Aorta (tissue), 5 donors: ENCODE measurements at places on chromosomes 11 and 22.

DNA sequence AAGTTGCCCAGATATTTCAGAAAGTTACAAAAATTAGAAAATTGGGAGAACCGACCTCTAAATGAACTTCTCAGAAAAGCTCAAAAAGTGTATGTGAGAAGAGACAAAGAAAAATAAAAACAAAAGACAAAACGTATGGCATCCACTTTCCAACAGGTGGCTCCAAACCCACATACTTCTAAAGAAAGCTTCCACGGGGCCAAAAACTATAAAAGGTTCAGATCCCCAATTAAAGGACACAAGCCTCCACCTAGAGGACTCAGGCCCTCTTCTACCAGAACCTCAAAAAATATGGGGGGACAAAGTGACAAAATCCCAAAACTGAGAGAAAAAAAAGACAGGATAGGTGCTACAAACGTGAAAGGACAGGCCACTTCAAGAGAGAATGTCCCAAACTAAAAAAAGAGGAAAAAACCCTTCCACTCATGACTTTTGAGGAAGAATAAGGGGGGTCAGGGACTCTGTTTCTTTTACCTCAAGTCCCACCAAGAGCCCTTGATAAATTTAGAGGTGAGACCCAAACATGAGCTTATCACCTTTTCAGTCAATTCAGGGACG lies 8.8 kb downstream of the SCGB2A1 start:
- no peaks in the 10 kb centered on the region for H3K36me3 ChIP-seq
- no peak overlapping the region for H3K27ac ChIP-seq

- H3K4me1 ChIP-seq, result no peaks in the 10 kb centered on the region
- no peak for DNase-seq
- no peak overlapping the region for H3K27ac ChIP-seq
- H3K27me3 ChIP-seq, result no peaks in the 10 kb centered on the region
Measured at GRCh38 chr11:100769165-100769564, 82.1 kb downstream of the ARHGAP42 start.

DNA sequence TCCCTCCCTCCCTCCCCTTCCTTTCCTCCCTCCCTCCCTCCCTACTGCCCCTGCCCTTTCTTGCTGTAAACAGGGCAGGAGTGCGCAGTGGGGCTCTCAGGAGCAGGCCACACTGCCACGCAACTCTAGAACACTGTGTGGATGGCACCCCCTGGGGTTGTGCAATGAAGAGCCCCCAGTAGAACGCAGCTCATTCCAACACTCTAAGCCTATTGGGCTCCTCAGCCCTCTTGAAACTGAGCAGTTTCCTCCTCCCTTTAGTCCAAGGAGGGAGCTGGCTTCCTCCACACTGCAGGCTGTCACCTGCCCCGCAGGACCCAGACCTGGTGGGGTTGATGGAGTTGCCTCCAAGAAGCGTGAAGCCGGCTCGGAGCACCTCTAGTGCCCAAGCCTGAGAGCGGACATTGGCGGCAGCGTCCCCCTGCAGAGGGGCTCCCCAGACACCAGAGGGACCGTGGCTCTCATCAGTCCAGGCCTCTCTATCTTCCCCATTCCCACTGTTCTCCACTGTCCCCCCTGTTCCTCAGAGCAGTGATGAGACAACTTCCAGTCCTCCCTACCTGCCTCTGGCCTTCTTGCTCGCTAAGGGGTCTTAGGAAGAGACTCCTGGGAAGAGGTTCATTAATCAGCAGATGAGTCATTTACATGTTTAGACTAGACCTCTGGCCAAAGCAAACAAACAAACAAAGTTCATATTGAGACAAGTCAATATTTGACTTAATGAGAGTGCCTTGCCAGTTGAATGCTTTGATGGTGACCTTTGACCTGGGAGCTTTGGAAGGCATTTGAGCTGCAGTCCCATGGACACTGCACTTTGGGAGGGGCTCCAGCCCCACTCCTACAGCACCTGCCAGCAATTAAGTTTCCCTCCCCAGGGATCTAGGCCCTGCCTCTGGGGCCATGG lies 64.0 kb downstream of the RPUSD4 start:
- H3K36me3 ChIP-seq, result no peaks in the 10 kb centered on the region
- no peaks in the 10 kb centered on the region for H3K27me3 ChIP-seq
- H3K4me1 ChIP-seq, result no peaks in the 10 kb centered on the region
- DNase-seq, result peak; percentile 36

DNA sequence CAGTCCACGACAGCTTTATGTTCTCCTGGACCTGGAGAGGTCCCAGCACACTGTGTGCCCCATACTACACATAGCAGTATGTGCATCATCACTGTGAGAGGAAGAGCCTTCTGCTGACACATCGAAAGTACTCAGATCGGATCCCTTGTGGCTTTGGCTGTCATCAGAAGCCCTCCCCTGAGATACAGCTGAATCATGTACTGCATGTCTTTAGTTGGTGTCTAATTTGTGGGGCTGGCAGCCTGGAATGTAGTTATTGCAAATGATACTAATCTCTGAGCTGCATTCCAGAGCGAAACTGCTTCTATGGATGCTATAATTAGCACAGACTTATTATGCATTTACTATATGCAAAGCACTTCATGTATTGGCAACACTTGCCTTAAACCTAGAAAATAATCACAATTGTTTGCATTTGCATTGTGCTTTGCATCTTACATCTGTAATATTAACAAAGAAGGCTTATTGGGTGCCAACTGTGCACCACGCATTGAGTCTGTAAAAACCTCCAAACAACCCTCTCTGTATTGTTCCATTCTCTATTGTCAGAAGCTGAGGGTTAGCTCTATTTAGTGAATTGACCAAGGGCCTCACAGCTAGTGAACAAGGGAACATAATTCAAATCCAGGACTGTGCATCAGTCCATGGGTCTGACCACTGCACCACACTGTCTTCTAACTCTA lies 89.2 kb upstream of the CRTAM start:
- DNase-seq, result no peak
- no peak overlapping the region for H3K4me3 ChIP-seq
- no peaks in the 10 kb centered on the region for H3K36me3 ChIP-seq

GRCh38 chr11:78417175-78417887 lies at the start of gene GAB2:
Gene GAB2, minus strand, starts transcription at chr11:78417820. Its CDS starts 100 bp downstream, at chr11:78417720.
- no peak for DNase-seq
- H3K4me3 ChIP-seq, result peak within 1 kb of the TSS; percentile 100
- no peaks in the 10 kb centered on the region for H3K36me3 ChIP-seq
- peak within 1 kb of the TSS; percentile 100 for H3K27ac ChIP-seq
- no peaks in the 10 kb centered on the region for H3K4me1 ChIP-seq
- no peaks in the 10 kb centered on the region for H3K27me3 ChIP-seq

DNA sequence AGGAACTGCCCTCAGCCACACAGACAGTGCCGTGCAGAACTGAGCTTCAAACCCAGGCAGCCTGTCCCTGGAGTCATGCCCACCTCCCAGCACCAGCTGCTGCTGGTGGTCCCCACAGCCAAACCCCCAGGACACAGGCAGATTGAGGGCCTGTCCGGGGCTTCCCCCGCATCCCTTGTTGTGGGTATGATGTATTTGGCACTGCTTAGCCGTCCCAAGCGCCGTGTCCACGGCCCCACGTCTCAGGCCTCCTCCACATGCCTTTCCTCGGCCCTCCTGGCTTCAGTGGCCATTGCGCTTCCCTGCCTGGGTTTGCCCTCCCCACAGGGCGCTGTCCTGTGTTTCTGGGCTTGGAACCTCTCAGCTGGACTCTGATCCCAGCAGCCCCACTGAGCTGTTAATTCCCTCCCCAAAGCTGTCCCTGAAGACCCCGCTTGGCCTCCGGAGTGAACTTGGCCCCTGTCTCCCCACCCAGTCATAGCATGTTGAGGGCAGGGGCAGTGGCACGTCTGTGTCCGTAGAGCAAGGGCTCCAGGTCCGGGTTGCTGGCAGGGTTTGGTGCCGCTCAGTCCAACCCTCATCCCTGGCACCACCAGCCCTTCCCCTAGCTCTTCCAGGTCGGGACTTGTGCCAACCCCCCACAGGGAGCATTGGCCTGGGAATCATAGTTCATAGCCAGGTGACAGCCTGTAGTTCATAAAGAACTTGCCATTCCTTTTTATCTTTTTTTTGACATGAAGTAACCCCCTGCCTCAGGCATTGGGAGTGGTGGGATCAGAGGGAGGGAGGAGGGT lies 34.5 kb upstream of the TEF start:
- peaks cover 2% of the 10 kb centered on the region for H3K36me3 ChIP-seq
- no peaks in the 10 kb centered on the region for H3K4me1 ChIP-seq
- no peak overlapping the region for H3K27ac ChIP-seq
- H3K4me3 ChIP-seq, result no peak overlapping the region

GRCh38 chr11:78941226-78941851 lies 366.7 kb upstream of the NARS2 start:
- no peaks in the 10 kb centered on the region for H3K27me3 ChIP-seq
- no peaks in the 10 kb centered on the region for H3K4me1 ChIP-seq
- DNase-seq, result no peak
- H3K27ac ChIP-seq, result no peak overlapping the region

DNA sequence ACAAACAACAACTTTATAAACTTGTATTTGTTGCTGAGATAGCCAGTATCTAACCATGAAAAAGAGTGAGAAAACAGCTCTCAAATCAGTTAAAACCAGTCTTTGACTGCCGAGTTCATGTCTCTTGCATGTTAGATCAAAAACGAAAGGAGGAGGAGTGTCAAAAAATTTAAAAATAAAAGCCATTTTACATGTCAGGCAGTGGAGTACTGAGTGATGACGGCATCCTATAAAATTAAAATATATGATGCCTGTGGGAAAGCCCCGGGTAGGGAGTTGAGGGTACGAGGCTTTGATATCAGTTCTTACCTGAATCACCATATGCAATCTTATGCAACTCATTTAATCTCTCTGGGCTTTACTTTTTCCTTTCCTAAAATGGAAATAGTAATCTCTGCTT lies 117.3 kb downstream of the ETS1 start:
- no peak overlapping the region for H3K4me3 ChIP-seq
- H3K4me1 ChIP-seq, result peaks cover 4% of the 10 kb centered on the region
- no peak for DNase-seq
- no peaks in the 10 kb centered on the region for H3K36me3 ChIP-seq

DNA sequence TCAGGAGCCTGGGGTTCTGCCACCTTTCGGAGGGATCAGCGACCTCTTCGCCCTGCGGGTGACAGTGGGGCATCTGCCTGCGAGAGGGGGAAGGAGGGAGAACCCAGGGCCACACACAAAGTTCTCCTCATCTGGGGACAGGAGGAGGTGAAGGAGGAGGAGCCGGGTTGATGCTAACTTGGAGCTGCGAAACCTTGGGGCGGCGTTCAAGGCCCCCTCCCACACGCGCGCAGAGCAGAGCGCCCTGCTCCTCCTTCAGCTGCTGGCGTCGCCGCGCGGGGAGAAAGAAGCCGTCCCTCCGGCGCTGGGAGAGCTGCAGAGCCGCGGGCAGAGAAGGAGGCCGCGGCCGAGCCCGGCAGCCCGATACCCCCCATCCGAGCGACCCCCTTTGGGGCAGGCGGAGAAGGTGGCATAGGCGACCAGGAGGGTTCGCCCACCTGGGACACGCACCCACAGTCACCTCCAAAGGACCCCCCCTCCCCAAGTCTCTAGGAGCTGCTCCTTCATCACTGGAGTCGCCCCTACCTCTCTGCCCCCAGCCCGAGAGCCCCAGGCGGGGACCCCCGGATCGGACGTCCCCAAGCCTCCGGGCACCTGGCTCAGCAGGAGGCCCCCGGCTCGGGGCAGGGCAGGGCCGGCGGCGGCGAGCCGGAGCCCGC lies at the start of gene RASD2:
TSS of gene RASD2 (plus strand) at position 237 of the 659 bp plus-strand sequence. CDS start 5,979 bp downstream, outside the sequence.
- no peak within 1 kb of the TSS for H3K27ac ChIP-seq
- H3K4me1 ChIP-seq, result no peaks in the 10 kb centered on the region
- DNase-seq, result peak; percentile 60
- no peaks in the 10 kb centered on the region for H3K36me3 ChIP-seq
- peak within 1 kb of the TSS; percentile 13 for H3K4me3 ChIP-seq

GRCh38 chr11:116984589-116984988 lies 113.6 kb downstream of the SIK3 start:
- no peak for DNase-seq
- no peaks in the 10 kb centered on the region for H3K4me1 ChIP-seq
- no peaks in the 10 kb centered on the region for H3K36me3 ChIP-seq
- H3K27ac ChIP-seq, result peak overlapping the region; percentile 24
- H3K4me3 ChIP-seq, result no peak overlapping the region
- no peaks in the 10 kb centered on the region for H3K27me3 ChIP-seq

GRCh38 chr11:88327462-88328143 lies 9.9 kb downstream of the CTSC start:
- no peaks in the 10 kb centered on the region for H3K36me3 ChIP-seq
- H3K27ac ChIP-seq, result no peak overlapping the region

- H3K4me1 ChIP-seq, result no peaks in the 10 kb centered on the region
- H3K4me3 ChIP-seq, result peak overlapping the region; percentile 64
- H3K27ac ChIP-seq, result peak overlapping the region; percentile 59
Measured at GRCh38 chr11:65861165-65861505, 902 bp downstream of the MUS81 start.

- no peaks in the 10 kb centered on the region for H3K27me3 ChIP-seq
- peaks cover 20% of the 10 kb centered on the region for H3K36me3 ChIP-seq
- DNase-seq, result no peak
- peak overlapping the region; percentile 76 for H3K4me3 ChIP-seq
Measured at GRCh38 chr11:46701078-46701654, 335 bp downstream of the ZNF408 start.
